Panc1 (cell line): ENCODE measurements at places on chromosomes 16 and 17. TPM values are rescaled to one million over a fixed set of nuclear protein-coding genes. Genes with fewer than 3 reads are reported as not detected.

ARHGDIA gene
- total RNA-seq = 420 TPM

- DNase-seq = no peak
These were observed 46.5 kb downstream of the STX8 start for GRCh38 chr17:9529033-9529700.

DNA sequence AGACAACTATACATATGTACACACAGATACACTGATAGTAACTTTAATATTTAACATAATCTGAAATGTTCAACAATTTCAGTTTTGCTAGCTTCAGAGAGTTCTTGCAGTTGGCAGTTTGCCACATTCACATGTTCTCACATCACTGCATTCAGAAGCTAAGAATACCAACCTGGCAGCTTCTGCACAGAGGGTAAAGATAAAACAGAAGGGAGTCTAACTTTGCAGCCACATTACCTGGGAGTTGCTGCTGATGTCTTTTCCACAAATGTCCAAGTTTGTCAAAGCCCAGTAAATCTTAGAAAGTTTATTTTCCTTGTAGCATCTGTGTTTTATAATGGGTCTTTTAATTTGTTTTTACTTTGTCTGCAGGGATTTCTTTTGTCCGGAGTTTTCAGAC, 332.0 kb downstream of the BCAS3 start:
- no peak for DNase-seq

GRCh38 chr17:20925091-20925490, 117.7 kb downstream of the USP22 start:
- DNase-seq = no peak

GRCh38 chr16:47426806-47427205, 34.1 kb downstream of the ITFG1 start:
- DNase-seq = no peak

DNA sequence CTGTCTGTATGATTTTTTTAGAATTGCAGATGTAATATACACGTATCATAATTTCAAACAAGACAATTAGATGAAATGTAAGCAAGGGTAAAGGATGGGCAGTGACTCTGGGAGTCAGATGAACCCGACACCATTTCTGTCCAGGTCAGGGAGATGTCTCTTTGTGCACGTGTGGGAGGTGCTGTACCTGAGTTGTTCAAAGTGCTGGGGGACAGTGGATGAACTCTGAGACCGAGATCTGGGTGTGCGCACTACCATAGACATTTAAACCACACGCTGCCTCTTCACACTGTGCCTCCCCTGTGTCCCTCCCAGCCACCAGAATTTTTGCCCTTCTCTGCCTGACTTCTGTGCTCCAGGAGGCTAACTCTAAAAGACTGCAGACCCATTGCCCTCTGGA, 5.9 kb upstream of the RGS9 start:
- no peak for DNase-seq
